KG1 (cell line): ENCODE measurements at places on chromosomes 12 and 14.

- DNase-seq = peak; percentile 60
Measured at GRCh38 chr14:35286707-35287106, 5.5 kb upstream of the PSMA6 start.

DNA sequence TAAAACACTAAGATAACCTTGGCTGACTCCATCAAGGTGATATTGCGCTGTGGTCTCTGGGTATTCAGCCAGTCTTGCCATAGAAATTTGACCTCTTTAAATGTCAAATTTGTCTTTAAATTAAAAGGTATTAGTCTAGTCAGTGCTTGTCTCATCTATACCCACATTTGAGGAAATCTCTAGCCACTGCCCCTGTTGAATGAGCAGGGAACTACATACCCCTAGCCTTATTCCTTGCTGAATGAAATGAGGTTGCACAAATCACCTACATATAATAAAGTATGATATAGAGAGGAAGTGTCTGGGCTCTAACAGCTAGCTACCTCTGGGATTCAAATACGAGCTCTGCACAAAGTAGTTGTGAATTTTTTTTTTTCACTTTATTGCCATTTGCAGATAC, 256.8 kb downstream of the C12orf50 start:
- no peak for DNase-seq

GRCh38 chr14:93716002-93716745, 72.1 kb downstream of the PRIMA1 start:
- no peak for DNase-seq

- no peak for DNase-seq
Measured at GRCh38 chr12:19039515-19039914, 90.0 kb upstream of the PLEKHA5 start.
